ENCODE measurements at places on chromosomes 7 and 10.
A peak's percentile ranks its signal among the peaks of the same experiment; 100 is the strongest.

DNA sequence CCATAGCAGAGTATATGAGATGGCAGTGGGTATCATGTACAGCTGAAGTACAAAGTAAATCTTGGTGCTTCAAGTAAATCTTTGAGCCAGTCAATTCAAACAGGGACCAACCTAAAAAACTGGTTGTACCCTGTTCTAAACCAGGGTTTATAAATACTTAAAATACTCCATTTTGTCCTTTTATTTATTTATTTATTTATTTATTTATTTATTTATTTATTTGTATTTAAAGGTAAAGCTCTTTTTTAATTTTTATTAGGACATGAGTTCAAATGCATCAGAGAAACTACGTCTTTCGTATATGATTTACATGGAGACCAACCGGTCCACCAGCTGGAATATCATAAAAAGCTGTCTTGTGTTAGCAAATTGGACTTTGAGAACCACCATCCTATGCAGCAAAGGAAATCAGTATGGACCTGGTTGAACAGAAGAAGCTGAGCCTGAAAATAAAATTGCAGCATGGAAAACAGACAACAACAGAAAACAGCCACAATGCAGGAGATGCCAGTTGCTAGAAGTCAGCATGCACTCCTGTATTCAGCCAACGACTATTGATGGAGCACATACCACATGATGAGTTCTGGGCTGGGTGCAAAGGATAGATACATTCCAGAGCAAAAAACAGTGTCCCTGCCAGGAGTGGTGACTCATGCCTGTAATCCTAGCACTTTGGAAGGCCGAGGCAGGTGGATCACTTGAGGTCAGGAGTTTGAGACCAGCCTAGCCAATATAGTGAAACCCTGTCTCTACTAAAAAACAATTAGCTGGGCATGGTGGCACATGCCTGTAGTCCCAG, 60.0 kb downstream of the PLXNA4 start:
- no peak for DNase-seq

- DNase-seq, result no peak
Measured at GRCh38 chr10:114544045-114544659, 113.9 kb downstream of the ABLIM1 start.

DNA sequence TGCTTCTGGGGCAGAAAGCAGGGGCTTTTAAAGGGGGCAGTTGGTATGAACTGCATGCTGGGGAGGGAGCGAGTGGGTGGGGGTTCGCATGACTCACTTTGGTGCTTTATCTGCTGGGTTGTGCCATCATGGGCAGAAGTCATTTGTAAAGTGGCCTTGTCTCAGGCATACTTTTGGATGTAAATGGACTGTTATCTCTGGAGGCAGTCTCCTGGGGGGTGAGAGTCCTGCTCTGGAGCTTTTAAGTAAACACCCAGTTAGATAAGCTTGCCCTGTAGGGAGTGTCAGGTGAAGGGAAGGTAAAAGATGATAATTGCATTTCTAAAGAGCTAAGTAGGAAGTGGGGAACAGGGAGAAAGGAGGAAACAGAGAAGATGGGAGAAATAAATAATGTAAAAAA, 1.6 kb upstream of the GSTO1 start:
- DNase-seq, result no peak

DNA sequence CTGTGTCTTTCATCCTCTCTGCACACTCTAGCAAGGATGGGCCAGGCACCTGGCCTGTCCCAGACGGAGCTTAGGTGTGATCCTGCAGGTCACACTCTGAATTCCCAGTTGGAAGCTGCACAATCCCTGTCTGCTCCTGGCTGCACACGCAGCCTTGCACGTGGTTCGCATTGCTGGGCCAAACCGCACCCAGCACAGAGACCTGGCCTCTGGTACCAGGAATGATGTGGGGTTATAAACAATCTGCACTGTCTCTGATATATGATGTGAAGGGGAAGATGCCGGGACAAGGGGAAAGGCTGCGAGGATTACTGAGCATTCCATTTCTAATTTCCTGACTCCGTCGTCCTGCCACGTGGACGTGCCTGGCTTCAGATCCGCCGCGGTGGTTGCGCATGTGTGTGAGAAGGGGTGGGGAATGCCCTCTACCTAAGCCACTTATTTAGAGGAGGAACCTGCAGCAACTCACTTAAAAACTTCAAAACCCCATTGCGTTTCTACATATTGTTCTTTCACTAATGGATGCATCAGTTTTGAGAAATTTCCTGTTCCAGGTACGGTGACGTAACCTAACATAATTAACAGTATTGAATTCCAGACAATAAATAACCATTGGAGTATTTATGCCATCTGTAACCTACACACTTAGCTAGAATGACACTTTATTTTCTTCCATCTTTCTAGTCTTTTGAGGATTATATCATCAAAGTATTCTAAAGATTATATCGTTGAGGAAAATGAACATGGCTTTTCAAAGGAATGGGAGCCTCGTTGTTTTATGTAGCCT, 559.7 kb upstream of the MGMT start:
- DNase-seq, result no peak

DNA sequence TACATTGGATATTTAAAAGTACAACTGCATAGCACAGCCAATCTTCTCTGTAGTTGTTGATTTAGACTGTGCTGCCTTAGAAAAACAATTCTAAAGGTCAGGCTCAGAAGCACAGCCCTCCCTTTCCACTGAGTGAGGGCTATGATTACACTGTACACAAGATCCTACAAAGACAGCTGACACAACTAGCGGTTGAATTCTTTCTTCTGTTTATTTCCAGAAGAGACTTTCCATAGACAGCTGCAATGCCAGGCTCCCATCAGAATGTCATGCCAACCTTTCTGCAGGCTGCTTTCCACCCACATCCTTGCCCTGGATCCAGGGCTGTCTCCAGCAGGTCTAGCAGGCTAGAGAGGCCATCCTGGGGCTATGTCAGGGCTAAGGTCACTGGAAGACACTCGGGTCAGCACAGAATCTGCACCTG, 39.3 kb downstream of the FAM13C start:
- peak; percentile 34 for DNase-seq

- DNase-seq, result peak; percentile 75
Measured at GRCh38 chr7:55081472-55082227, 62.8 kb downstream of the EGFR start.

- no peak for DNase-seq
Measured at GRCh38 chr7:47715631-47716068, 133.7 kb upstream of the TNS3 start.

DNA sequence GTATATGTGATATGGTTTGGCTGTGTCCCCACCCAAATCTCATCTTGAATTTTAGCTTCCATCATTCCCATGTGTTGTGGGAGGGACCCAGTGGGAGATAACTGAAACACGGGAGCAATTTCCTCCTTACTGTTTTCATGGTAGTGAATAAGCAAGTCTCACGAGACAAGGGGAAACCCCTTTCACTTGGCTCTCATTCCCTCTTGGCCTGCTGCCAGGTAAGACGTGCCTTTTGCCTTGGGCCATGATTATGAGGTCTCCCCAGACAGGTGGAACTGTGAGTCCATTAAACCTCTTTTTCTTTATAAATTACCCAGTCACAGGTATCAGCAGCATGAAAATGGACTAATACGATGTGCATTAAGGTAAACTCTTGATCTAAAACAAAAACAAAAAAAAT, 357.1 kb upstream of the AOAH start:
- DNase-seq, result no peak

DNA sequence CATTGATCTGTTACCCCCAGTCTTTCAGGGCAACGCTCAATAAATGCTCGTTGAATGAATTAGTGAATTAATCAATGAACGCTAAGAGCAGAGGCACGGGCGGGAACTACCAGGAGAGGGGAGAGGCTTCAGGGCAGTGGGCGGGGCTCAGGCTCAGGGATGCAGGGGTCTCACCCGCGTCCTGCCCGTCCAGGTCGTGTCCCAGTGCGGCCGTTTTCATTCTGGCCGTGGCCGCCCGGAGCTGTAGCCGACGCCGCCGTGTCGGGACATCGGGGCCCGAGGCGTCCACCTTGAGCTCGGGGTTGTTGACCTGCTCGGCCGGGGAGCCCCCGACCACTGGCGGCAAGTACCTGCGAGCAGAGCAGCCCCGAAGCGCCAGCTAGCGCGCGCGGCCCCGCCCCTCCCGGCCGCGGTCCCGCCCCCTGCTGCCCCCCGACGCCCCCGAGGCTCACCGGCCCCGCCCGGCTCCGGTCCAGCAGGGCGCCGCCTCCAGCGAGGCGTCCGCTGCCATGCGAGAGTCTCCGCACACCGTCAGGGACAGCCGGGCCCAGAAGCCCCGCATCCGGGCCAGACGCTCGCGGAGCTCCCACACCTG, 2.8 kb upstream of the GAL3ST4 start:
- DNase-seq, result no peak

- no peak for DNase-seq
Measured at GRCh38 chr7:38545977-38546376, 85.2 kb downstream of the AMPH start.

GRCh38 chr10:52623761-52624160, 148.8 kb downstream of the MBL2 start:
- no peak for DNase-seq

- DNase-seq, result no peak
Measured at GRCh38 chr10:79162022-79162421, 93.3 kb downstream of the ZMIZ1 start.

GRCh38 chr7:150898475-150899011, 46.2 kb downstream of the AOC1 start:
- peak; percentile 86 for DNase-seq

DNA sequence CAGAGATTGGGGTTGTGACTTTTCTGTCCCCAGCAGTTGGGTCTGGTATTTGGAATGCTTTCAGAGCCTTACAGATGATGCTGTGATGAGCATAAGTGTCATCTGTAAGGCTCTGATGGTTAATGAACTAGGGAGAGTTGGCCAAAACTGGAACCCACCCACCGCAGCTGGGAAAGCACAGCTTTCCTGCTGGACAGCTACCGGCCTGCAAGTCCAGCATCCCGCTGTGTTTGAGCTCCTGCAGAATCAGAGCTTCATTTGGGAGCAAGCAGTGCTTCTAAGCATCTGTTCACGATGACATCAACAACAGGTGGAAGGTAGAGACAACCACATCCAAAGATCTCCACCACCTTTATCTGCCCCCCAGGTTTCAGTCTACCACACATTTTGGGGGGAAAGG, 11.7 kb downstream of the UCN3 start:
- peak; percentile 1 for DNase-seq

DNA sequence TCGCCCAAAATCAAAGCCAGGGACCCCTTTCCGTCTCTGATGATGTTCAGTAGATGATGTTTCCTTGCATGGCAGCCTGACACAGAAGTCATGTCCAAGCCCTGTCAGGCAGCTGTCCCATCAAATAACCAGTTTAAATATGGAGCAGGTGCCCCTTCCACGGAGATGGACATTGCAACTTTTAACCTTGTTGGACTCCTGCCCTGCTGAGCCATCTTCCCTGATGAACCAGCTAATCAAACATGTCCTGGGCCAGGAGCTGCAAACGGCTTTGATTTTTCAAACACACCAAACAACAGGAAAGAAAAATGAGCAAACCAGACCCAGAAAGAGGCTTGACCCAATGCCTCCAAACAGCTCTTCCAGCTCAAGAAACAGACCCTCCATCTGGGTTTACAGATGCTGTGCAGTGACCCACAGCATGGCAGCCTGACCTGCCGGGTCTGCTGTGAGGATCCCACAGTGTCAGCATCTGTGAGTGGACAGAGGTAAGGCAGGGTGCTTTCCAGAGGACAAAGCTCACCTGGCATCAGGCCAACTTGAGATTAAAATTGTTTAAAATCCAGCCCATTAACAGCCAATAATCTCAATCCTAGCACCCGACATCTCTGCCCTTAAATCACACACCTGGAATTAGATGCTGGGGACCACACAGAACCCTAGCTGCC, 372.6 kb downstream of the GRID1 start:
- no peak for DNase-seq

GRCh38 chr10:125008689-125009638, 67.0 kb downstream of the ZRANB1 start:
- no peak for DNase-seq

DNA sequence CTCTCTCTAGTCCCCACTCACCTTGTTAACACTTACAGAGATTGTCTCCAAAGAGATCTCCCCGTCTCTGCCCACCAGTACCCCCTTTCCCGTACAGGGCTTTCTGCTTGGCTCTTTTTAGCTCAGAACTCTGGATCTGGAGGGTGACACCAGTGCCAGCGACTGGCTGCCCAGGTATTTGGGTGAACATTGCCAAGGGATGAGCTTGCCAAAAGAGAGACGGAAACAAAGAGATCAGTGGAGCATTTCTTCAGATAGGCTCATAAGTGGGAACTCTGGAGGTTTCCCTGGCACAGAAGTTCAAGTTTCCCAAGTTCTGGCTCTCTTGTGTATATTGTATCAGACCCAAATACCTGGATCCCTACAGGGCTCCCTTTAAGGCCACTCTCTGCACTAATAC, 30.0 kb downstream of the STRIP2 start:
- DNase-seq, result no peak

- no peak for DNase-seq
Measured at GRCh38 chr10:117408436-117409384, 33.5 kb upstream of the PDZD8 start.

GRCh38 chr7:20862554-20862953, 75.9 kb upstream of the SP8 start:
- DNase-seq, result no peak

GRCh38 chr7:131602994-131603372, 46.6 kb upstream of the PODXL start:
- DNase-seq, result no peak

DNA sequence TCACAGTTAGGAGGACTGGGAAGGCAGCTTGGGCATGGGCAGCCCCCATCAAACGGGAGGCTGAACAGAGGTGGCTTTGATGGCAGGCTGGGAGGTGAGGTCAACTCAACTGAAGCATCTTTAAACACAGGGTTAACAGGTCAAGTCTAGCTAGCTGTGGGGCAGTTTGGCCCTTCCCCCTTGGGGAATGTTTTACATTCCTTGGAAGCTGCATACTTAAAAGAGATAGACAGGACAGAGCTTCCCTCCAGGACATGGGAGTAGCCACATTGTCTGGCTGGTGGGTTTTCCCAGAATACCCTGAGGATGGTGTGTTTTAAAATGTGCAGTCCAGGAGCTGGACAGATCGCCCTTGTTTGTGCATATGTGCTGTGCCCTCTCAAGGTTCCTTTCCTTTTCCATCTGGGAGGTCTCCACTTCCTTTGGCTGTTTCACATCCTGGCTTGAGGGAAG, 6.8 kb upstream of the RASSF4 start:
- DNase-seq, result no peak

DNA sequence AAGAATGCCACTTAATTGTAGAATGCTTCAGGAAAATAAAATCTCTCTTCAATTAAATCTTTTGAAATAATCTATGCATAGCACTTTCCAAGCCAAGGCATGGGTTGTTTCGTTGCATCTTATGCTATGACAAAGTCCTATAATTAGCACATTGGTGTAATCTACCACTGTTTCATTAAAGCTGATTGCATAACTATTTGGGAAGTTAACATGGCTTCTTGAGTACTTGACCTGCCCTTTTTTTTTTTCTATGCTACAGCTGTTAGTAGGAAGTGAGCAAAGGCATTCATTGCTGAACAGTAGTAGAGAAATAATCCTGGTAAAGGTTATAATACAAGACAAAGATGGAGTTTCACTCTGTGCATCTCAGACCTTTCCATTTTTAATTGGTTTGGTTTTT, 557.2 kb upstream of the CELF2 start:
- no peak for DNase-seq

Data from adipocyte (in vitro differentiated cells).